ENCODE measurements at places on chromosomes 16 and 17.

- H3K36me3 ChIP-seq, result peaks cover 72% of the 10 kb centered on the region
- DNase-seq, result no peak
- no peaks in the 10 kb centered on the region for H3K4me1 ChIP-seq
- no peaks in the 10 kb centered on the region for H3K27me3 ChIP-seq
- H3K27ac ChIP-seq, result no peak overlapping the region
Measured at GRCh38 chr16:48282636-48283263, 35.4 kb upstream of the ABCC11 start.

DNA sequence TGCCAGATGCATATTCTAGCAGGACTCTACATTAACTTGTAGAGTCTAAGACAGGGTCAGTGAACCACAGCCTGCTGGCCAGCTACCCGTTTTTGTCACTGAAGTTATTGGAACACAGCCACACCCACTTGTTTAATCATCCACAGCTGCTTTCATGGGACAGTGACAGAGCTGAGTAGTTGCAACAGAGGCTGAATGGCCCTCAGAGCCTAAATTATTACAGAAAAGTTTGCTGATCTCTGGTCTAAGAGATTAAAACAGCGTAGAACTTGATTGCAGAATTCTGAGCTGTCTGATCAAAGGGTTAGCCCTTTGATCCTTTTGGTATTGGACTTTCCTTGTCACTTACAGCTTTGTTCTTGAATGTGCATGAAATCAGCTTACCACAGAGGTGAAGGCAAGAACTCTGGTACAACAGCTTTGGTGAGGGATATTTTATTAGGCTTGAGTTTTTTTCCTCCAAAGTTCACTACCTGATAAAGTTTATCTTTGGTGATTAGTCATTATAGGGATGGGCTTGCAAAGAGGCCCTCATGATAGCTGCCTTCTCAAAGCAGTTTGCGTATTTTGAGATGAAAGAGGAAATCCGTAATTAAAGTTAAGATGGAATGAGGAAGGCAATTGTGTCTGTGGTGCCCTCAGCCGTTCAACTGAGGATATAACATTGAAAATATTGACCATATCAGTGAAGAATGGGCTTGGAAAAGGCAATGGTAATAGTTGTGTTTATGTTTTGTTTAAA is 23.6 kb downstream of the ALDH3A2 start:
- DNase-seq, result no peak
- no peaks in the 10 kb centered on the region for H3K4me1 ChIP-seq
- no peak overlapping the region for H3K4me3 ChIP-seq
- no peaks in the 10 kb centered on the region for H3K27me3 ChIP-seq
- H3K27ac ChIP-seq, result no peak overlapping the region
- H3K36me3 ChIP-seq, result peaks cover 59% of the 10 kb centered on the region

DNA sequence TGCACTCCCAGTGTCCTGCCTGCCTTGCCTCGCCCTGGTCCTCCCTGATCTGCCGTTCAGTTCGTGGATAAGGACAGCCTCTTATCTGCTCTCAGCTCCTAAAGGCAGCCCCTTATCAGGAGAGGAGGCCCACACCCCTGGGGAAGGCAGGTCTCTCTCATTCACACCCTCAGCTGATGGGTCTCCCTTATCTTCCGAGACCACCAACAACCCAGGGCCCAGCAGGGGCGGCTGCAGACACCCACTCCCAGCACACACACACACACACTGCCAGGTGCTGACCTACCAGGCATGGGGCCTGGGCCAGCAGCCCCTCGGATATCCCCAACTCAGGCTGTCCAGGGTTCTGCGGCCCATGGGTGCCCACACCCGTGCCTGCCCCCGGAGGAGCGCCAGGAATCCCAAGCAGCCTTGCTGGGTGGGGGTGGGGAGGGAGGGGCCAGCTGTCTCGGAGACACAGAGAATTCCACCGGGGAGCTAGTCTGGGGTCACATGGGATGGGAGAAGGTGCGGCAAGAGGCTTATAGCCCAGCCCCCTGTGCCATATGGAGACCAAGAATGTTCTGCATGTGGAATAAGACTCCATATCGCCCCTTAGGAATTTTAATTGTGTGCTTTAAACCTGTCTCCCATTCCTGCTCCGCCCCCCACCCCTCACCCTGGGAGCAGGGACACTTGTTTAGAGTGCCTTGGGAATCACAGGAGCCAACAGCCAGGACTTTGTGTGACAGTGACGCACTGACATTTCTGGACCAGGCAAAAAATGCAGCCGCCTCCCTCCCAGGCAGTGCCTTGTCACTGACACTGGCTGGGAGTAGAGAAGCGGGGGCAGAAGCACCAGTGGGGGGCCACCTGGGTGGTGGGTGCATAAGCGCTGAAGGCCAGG is 41.9 kb upstream of the EMP2 start:
- H3K4me3 ChIP-seq, result no peak overlapping the region
- DNase-seq, result no peak

GRCh38 chr16:74521691-74522090 is 85.2 kb downstream of the GLG1 start:
- no peak overlapping the region for H3K4me3 ChIP-seq
- DNase-seq, result no peak
- peaks cover 12% of the 10 kb centered on the region for H3K36me3 ChIP-seq
- H3K27me3 ChIP-seq, result no peaks in the 10 kb centered on the region
- H3K4me1 ChIP-seq, result no peaks in the 10 kb centered on the region

DNA sequence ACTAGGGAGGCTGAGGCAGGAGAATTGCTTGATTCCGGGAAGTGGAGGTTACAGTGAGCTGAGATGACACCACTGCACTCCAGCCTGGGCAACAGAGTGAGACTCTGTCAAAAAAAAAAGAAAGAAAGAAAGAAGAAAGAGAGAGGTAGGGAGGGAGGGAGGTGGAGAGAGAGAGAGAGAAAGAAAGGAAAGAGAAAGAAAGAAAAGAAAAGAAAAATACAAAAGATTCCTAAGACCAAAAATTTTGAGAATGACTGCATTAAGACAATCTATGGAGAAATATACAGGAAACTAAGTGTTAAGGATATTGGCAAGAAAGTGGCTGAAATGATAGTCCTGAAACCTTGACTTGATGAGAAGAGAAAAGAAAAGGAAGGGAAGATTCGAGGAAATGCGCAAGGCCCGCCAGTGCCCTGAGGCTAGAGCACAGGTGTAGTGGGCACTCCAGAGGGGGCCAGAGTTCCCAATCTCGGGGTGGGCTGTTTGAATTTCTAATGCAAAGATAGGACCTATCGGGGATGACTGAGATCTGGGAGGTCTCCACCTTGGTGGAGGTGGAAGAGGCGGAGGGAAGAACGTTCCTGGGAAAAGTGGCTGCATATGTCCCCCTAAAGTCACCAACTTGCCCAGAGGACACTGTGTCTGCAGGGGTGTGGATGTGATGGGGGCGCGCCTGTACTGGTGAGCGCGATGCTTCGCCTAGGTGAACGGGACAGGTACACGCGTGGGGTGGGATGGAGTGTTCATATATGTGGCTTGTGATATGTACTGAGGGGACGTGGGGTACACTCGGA is 654 bp upstream of the SCNN1B start:
- no peak overlapping the region for H3K27ac ChIP-seq
- no peaks in the 10 kb centered on the region for H3K4me1 ChIP-seq
- H3K36me3 ChIP-seq, result no peaks in the 10 kb centered on the region

GRCh38 chr17:78112518-78113471 is 15.8 kb downstream of the TMC6 start:
- no peak overlapping the region for H3K4me3 ChIP-seq
- no peaks in the 10 kb centered on the region for H3K27me3 ChIP-seq
- no peaks in the 10 kb centered on the region for H3K4me1 ChIP-seq

DNA sequence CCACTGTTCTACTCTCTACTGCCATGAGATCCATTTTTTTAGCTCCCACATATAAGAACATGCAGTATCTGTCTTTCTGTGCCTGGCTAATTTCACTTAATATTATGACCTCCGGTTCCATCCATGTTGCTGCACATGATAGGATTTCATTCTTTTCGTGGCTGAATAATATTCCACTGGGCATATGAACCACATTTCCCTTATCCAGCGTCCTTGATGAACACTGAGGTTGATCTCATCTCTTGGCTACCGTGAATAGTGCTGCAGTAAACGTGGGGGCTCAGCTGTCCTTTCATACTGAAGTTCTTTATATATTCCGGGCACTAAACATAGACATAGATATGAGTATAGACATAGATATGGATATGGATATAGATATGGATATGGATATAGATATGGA is 109.3 kb upstream of the TNRC6C start:
- no peak overlapping the region for H3K4me3 ChIP-seq
- DNase-seq, result no peak
- no peak overlapping the region for H3K27ac ChIP-seq
- H3K4me1 ChIP-seq, result no peaks in the 10 kb centered on the region

DNA sequence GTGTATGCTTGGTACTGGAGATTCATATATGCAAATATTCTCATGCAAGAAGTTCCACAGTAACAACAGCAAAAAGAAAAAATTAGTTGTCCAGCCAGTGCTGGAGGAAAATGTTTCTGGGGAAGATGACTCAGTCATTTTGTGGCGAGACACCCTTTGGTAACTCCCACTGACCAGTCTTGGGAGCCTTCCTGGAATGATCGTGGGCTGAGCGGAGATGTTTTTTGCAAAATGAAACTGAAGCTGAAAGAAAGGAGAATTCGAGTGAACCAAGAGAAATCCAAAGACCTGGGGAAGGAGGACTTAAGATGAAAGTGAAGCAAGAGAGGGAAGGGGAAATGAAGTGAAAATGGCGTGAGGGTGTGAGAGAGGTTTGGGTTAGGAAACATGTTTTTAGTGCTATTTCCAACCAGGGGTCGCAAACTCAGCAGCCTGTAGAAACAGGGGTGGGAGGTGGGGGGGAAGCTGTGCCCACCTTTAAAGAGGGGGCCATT is 5.2 kb downstream of the ITPRIPL2 start:
- peak overlapping the region; percentile 95 for H3K27ac ChIP-seq
- H3K36me3 ChIP-seq, result peaks cover 21% of the 10 kb centered on the region
- no peak for DNase-seq
- H3K4me1 ChIP-seq, result peaks cover 71% of the 10 kb centered on the region
- H3K4me3 ChIP-seq, result peak overlapping the region; percentile 16
- no peaks in the 10 kb centered on the region for H3K27me3 ChIP-seq

GRCh38 chr16:30009085-30009862 is 1.6 kb downstream of the DOC2A start:
- no peak for DNase-seq
- H3K36me3 ChIP-seq, result no peaks in the 10 kb centered on the region
- H3K27ac ChIP-seq, result no peak overlapping the region
- peaks cover 8% of the 10 kb centered on the region for H3K27me3 ChIP-seq
- H3K4me3 ChIP-seq, result no peak overlapping the region
- H3K4me1 ChIP-seq, result no peaks in the 10 kb centered on the region

DNA sequence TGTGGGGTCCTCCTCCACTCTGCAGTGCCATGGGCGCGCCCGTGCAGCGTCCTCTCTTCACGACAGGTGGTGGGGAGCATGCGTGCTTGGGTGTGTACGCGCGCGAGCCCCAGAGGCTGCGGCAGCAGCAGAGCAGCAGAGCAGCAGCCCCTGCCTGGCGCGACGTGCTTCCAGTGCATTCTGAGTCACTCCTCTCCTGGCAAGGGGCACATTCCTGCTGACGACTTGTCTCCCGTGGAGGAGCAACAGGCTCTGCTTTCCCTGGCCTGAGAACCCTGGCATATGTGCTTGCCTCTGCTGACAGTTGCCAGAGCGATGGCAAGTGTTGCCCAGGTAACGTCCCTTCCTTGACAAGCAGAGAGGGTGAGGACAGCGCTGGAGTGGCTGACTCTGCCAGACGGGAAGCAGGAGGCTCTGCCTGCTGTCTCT is 133.8 kb upstream of the PLCG2 start:
- DNase-seq, result no peak
- H3K27me3 ChIP-seq, result no peaks in the 10 kb centered on the region
- peak overlapping the region; percentile 43 for H3K27ac ChIP-seq
- H3K4me1 ChIP-seq, result peaks cover 27% of the 10 kb centered on the region
- H3K36me3 ChIP-seq, result peaks cover 9% of the 10 kb centered on the region
- no peak overlapping the region for H3K4me3 ChIP-seq

- no peaks in the 10 kb centered on the region for H3K4me1 ChIP-seq
- H3K36me3 ChIP-seq, result no peaks in the 10 kb centered on the region
- H3K27ac ChIP-seq, result no peak overlapping the region
- no peak for DNase-seq
- H3K4me3 ChIP-seq, result no peak overlapping the region
- H3K27me3 ChIP-seq, result no peaks in the 10 kb centered on the region
Measured at GRCh38 chr16:87072101-87072500, 245.1 kb downstream of the C16orf95 start.

DNA sequence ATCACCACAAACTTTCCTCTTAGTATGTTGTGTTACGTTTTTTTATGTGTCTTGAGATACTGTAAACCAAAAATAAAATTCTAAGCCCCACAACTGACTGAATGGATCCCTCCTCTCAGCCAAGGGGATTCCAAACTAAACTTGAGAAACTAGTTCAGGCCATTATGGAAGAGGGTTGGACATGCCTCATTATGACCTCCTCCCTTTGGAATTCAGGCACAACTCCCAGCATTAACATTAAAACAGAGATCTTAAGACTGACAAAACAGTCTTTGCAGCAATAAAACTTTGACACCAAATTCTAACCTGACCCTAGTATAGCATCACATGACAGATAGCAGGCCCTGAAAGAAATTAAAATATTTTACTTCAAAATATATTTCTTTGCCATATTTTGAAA is 51.1 kb upstream of the SLC47A1 start:
- H3K4me1 ChIP-seq, result no peaks in the 10 kb centered on the region
- DNase-seq, result no peak
- no peak overlapping the region for H3K4me3 ChIP-seq
- no peaks in the 10 kb centered on the region for H3K36me3 ChIP-seq
- H3K27me3 ChIP-seq, result no peaks in the 10 kb centered on the region

DNA sequence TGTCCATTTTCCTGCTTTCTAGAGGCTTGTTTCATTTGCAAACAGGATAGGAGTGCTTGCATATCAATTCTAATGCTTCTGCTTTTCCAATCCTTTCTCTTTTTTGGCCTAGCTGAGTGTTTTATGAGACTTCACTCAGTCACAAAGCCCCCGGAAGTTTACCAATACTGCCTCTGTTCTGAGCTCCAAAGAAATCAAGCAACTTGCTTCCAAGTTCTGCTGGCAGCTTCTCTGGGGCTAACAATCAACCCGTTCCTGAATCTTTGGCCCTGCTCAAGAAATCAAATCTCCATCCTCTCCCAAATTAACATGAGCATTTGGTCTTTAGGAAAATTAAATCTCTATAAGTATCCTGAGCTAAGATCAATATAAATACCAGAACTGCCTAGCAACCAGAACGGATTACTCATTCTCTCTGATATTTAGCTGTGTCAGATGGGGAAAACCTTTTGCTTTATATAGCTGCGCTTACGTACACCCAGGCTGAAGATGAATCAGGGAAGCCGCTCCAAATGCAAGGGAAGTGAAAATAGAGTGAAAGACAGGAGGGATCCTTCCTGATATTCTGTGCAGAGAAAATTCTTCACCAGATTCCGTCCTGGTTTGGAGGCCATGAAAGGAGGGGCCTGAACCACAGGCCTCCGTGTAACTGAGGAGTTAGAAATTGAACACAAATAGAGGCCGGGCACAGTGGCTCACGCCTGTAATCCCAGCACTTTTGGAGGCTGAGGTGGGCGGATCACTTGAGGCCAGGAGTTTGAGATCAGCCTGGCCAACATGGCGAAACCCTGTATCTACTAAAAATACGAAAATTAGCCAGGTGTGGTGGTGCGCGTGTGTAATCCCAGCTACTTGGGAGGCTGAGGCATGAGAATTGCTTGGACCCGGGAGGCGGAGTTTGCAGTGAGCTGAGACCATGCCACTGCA is 23.3 kb upstream of the GRB2 start:
- H3K27me3 ChIP-seq, result no peaks in the 10 kb centered on the region
- peaks cover 3% of the 10 kb centered on the region for H3K4me1 ChIP-seq
- no peak for DNase-seq
- H3K4me3 ChIP-seq, result no peak overlapping the region
- peak overlapping the region; percentile 48 for H3K27ac ChIP-seq
- H3K36me3 ChIP-seq, result no peaks in the 10 kb centered on the region

GRCh38 chr17:76026714-76027158 is 370 bp downstream of the EVPL start:
- H3K27me3 ChIP-seq, result no peaks in the 10 kb centered on the region
- H3K27ac ChIP-seq, result peak overlapping the region; percentile 56
- no peaks in the 10 kb centered on the region for H3K4me1 ChIP-seq
- no peak for DNase-seq
- H3K36me3 ChIP-seq, result no peaks in the 10 kb centered on the region
